Fibroblast of mammary gland (primary cell): ENCODE measurements at places on chromosomes 12 and 14.

- no peak for DNase-seq
Measured at GRCh38 chr14:45491914-45492313, 238.9 kb upstream of the MIS18BP1 start.

DNA sequence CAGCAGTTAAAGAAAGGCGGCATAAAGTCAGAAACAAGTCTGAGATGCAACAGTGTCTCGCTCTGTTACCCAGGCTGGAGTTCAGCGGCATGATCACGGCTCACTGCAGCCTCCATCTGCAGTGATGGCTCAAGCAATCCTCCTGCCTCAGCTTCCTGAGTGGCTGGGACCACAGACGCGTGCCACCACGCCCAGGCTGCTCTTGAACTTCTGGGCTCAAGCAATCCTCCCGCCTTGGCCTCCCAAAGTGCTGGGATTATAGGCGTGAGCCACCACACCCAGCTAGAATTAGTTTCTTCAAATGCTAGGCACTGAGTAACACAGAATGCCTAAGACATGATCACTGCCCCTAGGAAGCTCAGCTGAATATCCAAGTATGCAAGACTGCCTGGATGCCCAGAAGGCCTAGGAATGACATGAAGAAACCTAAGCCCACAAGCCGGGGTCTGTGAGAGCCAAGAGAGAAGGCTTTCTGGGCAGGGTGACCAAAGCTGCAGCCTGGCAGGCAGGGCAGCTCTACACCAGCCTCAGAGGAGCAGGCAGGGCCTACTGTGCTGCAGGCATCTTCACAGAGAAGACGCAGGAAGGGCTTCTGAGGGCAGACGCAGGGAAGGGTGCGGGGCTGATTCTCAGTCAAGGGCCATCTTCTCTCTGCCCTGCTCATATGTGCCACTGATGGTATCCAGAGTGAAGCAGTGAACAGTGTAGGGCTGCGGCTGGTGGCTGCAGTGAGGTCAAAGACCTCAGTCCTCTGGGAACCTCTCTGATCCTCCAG, 4.3 kb upstream of the PPP2R5C start:
- DNase-seq: no peak

DNA sequence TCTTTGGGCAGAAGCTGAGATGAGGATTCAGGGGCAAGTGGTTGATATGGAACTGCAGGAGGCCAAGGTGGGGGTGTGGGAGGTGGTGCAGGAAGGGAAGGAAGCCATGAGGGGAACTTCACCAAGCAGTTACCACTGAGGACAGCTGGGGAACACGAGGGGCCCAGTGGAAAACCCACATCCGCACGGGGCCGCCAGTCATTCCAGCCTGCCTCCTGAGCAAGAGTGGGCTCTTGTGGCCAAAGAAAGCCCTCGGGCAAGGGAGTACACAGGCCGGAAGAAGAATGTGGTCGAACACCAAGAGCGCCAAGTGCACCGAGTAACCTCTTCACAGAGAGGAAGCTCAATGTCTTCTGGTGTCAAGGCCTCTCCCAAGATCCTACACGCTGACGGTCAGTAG, 252.2 kb upstream of the FOXN3 start:
- no peak for DNase-seq

DNA sequence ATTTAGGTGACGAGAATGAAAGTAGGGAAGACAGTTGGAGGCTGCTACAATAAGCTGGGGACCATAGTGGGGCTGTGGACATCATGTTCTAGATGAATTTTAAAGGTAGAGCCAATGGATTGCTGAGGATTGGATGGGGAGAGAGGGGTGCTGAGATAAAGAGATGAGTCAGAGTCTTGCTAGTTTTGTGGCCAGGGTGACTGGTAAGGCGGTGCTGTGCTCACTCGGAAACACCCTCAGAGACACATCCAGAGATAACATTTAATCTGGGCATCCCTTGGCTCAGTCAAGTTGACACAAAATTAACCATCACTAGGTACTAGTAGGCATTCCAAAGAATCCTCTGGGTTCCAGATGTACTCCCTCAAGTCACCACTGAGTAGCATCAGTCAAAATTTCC, 170.7 kb downstream of the ADCK1 start:
- no peak for DNase-seq

DNA sequence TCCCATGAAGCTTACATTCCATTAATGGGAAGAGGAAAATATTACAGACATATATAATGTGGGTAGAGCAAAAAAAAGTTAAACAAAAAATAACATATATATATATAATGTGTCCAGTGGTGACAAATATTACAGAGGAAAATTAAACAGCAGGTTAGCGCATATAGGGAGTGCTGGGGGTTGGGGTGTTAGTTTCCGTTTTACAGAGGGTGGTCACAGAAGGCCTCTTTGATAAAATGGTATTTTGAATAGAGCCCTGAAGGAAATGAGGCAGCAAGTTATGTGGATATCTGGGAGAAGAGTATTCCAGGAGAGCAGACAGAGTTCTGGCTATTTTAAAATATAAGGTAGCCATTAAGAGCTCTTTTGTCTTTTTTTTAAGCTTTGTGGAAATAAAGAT, 73.2 kb downstream of the DCAF5 start:
- DNase-seq: no peak

DNA sequence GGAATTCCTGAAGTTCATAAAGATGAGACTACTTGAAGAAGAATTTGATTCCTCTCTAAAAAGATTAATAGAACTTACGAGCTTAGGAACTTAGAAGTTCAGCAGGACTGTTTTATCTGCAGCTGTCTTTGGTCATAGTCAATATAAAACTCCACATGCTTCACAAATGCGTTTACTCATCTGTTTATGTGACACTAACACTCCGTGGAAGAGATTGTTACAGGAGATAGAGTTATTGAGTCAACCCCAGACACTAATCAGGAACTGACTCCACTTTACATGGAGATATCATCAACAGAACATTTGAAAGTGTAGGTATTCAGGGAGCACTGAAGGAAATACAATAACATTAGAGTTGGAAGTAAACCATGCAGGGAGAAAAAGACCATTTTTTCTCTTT, 92.8 kb downstream of the LRFN5 start:
- no peak for DNase-seq

DNA sequence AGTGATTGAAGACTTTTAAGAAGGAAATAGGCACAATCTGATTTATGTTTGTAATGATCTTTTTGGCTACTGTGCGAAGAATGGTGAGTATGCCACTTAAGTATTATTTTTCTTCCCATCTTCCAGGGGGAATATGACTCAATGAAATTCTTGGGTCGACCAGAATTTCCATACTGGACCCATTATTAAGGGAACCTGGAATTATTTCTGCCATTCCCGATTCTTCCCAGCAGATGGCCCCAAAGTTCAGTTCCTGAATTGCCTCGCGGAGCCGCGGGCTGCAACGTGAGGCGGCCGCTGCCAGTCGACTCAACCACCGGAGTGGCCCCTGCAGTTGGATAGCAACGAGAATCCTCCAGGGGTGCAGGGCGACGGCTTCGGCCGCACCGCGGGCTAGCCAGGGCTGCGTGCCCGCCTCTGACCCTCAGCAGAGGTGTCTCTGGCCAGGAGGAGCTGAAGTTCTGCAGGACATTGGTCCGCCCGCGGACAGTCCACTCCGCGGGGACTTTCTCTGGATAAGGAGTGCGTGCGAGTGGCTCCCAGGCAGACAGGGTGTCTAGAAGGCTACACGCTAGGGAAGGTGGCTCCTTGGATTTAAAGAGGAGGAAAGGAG, 628 bp upstream of the TSHR start:
- DNase-seq: peak; percentile 89

GRCh38 chr12:53492188-53492587, 7.1 kb downstream of the MAP3K12 start:
- no peak for DNase-seq

DNA sequence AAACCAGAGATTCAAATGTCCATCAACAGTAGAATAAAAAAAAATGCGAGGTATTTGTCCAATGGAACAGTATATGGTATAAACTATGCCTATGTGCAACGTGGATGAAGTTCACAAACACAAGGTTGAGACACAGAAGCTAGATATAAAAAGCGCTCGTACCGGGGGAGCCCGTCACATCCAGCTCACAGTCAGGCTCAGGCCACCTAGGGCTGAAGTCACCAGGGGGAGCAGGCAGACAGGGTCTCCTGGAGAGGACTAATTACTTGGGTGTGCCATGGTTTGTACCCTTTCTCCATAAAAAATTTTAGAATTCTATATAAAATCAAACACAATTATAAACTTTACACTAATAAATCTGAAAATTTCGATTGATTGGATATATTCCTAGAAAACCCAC, 13.6 kb downstream of the AHNAK2 start:
- DNase-seq: no peak

GRCh38 chr14:33560718-33561431, 390.0 kb downstream of the EGLN3 start:
- DNase-seq: no peak

DNA sequence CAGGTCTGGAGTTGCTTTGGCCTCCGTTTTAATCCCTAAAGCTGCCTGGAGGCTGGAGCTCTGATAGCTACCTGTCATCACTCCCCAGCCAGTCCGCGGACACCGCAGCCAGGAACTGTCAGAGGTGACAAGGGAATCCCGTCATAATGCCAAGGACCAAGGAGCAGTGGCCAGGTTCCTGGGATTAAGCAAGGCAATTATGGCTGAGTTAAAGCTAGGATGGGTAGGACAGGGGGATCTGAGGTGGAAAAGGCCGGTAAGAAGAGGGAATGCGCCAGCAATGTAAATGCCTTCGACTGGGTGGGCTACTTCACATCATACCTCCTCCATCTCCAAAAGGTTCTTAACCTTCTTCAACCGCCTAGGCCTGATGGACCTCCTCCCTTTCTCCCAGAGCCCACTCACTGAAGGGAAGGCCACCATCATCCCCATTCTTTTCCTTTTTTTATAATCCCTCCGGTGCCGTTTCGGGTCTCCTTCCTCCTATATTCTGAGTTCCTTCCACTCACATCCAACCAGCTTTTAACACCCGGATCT, 1.9 kb downstream of the PPP1R3E start:
- DNase-seq: peak; percentile 34

DNA sequence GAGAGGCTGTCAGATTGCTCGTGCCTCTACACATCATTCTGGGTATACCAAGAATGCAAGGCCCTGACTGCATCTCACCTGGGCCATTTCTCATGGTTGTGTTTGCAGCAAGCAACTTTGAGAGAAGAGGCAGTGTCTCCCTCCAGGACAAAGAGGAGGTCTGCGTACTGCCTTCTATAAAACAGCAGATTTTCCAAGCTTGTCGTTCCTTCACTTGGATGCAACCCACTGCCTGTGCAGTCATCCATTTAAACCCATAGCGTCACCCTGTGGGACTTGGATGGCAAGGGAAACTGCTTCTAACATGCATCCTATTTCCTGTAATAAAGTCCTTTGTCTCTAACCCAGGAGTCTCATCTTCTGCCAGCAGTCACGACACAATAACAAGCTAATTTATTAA, 1.3 kb downstream of the POMT2 start:
- DNase-seq: no peak
